Activated B cell treated with CpG ODN at 0.5 μM for 24 hours (primary cell): ENCODE measurements at places on chromosomes 1 and 21.

GRCh38 chr21:45834026-45834715 is 147.4 kb upstream of the COL6A1 start:
- DNase-seq, result no peak

DNA sequence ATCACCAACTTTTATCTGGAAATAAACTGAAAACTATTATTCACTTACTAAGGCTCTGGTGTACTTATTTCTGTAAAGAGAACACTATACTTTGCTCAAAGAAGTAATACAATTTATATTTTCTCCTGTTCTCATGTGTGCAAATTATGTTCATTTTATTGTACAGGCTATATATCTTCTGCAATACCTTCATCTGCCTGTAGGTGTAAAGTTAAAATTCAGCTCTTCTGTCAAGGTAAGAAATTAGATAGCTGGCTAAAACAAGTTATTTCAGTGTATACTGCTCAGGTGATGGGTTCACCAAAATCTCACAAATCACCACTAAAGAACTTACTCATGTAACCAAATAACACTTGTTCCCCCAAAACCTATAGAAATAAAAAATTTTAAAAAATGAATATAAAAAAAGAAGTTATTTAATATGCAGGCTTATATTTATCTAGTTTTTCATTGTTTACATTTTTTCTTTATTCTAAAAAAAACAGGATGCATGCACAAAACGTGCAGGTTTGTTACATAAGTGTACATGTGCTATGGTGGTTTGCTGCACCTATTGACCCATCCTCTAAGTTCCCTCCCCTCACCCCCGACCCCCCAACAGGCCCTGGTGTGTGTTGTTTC is 81.5 kb downstream of the PTGER3 start:
- DNase-seq, result no peak

- DNase-seq, result no peak
These were observed 155.9 kb downstream of the BARHL2 start for GRCh38 chr1:90561103-90561783.

DNA sequence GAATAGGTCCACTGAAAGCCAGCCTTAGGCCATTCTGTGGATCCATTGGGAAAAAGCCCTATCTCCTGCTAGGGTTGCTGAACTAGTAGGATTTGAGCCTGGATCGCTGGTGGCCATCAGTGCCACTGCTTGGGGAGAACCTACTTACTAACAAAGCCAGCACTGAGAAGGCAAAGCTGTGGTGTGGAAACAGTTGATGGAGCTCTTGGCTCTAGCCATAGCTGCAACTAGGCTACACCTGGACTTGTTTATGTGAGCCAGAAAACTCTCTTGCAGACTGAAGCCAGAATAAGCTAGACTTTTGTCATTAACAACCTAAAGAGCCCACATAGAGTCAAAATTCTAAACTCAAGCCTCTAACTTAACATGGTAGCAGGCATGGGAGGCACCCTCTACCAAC is 20.7 kb downstream of the DAB1 start:
- no peak for DNase-seq

DNA sequence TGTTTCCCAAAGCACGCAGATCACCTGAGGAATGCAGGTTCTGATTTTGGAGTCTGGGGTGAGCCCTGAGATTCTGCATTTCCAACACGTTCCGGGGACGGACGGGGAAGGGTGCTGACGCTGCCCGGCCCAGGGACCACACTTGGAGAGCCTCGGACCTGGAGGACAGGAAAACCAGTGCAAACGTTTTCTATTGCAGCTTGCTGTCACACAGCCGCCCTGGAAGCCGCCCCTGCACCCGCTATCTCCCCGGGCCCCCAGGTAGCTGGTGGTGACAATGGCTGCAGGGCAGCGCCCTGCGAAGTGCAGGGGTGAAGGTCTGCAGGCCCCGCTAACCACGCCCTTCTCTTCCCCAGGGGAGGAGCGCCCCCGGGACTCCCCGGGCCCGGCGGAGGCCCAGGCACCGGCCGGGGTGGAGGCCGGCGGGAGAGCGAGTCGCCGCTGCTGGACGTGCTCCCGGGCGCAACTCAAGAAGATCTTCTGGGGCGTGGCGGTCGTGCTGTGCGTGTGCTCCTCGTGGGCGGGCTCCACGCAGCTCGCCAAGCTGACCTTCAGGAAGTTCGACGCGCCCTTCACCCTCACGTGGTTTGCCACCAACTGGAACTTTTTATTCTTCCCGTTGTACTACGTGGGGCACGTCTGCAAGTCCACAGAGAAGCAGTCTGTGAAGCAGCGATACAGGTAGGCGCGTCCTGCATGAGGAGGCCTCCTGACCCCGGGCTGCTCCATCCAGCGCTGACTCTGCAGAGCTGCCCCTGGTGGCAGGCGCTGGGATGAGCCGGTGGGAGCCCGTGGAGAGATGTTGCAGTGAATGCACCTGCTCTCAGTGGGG is 142.0 kb upstream of the COA6 start:
- DNase-seq, result no peak

DNA sequence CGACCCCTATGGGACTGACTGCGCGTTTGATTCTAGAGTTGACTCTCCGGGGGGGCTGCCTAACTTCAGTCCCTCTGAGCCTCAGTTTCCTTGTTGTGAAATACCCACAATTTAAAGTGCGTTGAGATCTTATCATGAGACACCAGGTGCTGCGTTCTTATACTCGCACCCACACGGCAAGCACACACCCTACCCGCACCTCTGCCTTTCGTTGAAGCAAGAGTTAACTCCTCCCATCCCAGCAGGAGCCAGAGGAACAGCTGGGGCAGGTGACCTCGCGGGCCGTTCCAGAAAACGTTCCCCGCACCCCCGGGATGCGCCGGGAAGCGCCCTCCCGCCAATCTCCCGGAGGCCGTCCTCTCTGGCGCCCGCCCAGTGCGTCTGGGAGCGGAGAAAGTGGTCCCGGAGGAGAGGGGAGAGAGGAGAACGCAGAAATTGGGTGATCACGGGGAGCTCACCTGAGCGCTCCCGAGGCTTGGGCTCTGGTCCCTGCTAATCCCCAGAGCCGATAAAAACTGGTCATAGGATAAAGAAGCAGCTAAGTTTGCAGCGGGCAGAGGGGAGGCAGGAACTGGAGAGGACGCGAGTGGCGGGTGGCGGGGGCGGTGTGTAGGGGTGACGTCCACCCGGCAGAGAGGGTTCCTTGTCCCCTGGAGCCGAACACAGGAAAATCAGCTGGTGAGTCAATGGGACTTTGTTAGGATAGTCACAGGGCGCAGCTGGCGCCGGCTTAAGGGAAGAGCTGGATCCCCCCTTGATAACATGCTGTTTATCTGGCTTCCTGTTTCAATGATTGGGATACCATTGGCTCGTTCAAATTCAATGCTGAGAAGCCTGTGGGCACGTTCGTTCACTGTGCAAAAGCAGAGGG is 869 bp downstream of the NAV1 start:
- no peak for DNase-seq

DNA sequence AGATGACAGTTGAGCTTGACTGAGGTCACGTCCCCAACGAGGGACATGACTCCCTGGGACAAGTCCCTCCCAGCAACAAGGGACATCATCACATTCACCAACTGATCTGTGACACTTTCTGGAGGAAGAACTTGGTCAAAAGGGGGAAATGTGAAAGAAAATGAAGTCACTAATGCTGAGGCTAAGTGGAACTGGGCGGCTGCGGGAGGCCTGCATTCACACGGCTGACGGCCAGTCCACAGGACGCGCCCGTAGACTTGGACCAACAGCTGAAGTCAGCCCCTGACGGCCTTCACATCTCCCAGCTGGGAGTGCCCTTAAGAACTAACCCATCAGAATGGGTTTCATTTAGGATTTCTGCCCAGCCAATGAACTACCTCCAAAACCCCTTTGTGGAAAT is 26.6 kb downstream of the POFUT2 start:
- no peak for DNase-seq

GRCh38 chr1:204950353-204951001 is 79.8 kb downstream of the NFASC start:
- DNase-seq, result no peak

- no peak for DNase-seq
These were observed 16.8 kb downstream of the RRP1 start for GRCh38 chr21:43806017-43806710.

GRCh38 chr1:36175137-36176095 is 19.5 kb downstream of the MAP7D1 start:
- DNase-seq, result no peak
